Activated B cell treated with CpG ODN at 0.5 μM for 24 hours (primary cell): ENCODE measurements at places on chromosomes 7 and 10. TPM values are rescaled to one million over a fixed set of nuclear protein-coding genes. Genes with fewer than 3 reads are reported as not detected.

The DKK1 gene
- total RNA-seq = not detected in 2 replicates

GRCh38 chr7:127760436-127761031 lies 108.5 kb downstream of the SND1 start:
- no peak for DNase-seq

The ANXA8 gene
- not detected in 2 replicates for total RNA-seq

- no peak for DNase-seq
These were observed 42.1 kb upstream of the INSIG1 start for GRCh38 chr7:155255621-155256020.
